Hematopoietic multipotent progenitor cell treated with erythropoietin and hydrocortisone succinate and interleukin-3 and kit ligand, for 8 days (in vitro differentiated cells): ENCODE measurements at places on chromosomes 4 and X.

DNA sequence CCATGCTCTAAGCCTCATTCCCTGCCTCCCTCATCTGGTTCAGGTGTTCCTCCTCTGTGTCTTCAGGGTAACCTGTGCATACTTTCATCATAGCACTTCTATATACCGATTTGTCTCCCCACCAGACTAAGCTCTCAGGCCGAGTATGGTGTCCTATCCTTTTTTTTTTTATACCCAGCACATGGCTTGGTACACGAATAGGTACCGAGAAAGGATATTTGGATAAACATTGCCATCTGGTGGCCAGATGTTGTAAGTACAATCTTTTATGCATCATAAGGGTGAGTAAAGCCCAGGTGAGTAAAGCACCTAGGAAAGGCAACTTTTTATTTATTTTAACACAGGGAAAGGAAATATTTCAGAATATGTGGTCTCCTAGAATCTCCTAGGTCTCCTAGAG is 68.4 kb downstream of the MID2 start:
- peak; percentile 65 for DNase-seq

- DNase-seq, result no peak
Measured at GRCh38 chr4:3807822-3808496, 41.8 kb downstream of the ADRA2C start.

DNA sequence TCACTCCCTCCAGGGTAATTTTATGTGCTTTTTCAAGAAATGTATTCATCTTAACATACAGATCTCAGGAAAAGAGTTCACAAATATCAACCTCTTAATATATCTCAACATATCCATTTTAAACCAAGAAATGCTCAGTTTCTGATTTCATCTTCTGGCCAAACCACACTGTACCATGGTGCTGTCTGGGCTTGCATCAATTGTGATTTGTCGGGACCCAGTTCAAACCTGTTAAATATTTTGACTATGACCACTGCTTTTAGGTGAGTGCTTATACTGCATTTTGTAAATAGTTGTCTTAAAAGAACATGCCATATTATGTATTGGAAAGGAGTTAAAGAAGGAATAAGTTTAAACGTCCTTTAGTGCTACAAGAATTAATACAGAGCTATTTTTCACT is 352.1 kb downstream of the SPOCK3 start:
- DNase-seq, result no peak

DNA sequence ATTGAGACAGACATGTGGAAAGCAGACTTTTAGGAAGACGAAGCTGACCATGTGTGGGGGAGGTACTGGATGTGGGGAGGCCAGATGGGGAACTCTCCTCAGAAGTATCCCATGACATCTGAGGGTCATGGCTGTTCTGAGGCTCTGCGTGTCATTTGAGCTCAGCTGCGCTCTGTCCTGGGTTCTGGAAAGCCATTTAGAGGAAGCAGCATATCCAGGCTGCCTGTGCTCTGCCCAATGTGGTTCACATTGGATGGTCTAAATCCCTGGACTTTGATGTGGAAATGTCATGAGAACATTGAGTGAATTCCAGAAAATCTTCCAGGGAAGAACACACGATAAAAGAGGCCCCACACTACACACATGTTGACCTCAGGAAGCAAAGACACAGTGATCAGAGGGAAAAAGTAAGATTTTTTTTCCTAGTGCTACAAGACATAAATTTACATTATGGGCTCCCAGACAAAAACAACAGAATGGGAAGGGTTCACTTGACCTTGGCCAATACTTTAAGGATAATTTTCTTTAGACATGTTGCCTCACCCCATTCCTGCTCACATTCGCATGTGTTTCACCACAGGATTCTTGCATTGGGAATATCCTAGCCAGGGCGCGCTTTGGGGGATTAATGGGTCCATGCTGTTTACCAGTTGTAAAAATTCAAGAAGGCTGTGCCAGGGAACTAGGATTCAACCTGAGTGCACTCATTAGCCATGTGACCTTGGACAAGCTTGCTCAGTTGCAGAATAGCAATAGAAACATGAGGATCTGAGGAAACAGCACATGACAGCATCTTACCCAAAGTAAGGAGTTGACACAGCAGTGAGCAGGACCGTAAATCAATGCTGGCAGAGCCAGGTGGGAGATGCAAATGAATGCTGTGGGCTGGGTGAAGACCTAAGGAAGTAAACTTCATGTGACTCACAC is 73.2 kb upstream of the C1QTNF7 start:
- DNase-seq, result no peak

DNA sequence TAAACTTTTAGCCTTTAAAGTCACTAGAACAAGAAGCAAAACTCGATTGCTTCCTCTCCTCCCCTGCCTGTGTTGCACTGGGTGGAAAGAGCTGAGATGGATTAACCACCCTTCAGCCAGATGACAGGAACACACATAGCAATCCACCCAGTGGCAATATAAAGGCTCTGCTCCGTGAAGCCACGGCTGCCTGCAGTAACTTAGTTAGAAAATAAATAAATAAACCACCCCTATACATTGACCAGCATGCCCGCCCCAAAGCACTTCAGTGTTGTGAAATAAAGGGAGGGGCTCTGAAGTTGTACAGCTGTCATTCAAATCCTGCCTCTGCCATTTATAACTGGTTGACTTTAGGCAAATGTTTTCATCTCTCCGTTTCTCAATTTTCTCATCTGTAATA is 217.1 kb upstream of the LDB2 start:
- no peak for DNase-seq

DNA sequence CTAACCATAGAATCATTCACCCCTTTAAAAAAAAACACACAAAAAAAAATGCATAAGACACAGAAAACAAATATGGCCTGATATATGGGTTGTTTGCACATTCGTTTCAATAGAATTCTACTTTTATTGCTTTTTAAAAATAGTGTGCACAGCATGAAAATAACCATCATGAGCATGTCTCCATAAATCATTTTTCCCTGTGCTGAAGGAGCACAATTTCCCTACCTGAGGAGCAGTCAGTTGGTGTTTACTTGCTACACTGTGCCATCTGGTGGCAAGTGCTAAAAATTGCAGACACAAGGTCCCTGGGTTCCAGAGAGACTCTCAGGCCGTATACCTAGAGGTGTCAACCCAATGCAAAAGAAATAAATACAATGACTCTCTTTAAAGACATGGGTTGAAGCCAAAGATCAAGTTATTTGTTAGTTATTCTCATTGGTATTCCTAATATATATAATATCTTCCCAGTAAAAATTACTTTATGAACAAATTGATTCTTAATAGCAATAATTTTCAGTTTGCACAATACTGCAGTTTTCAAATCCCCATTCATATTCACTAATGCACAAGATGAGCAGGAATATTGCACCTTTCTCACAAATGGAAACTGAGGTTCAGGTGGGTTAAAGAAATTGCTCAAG is 551.4 kb downstream of the IQCM start:
- peak; percentile 39 for DNase-seq

- peak; percentile 7 for DNase-seq
Measured at GRCh38 chr4:183831683-183832082, 73.4 kb upstream of the STOX2 start.

DNA sequence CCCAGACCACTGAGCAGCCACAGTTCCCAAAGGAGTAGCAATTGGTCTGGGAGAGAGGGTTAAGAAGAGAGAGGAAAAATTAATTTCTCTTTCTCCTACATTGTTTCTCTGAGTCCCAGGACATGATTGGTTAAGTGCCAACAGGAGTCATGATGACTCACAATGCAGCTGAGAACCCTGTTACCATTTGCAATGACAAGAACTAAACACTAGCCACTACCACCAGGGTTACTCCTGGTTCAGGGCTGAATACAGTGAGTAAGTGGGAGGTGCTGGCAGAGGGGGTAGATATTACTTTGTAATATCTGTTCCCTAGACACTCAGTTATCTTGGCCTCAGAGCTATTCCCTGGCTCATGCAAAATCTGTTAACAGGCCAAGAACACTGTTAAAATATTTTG is 18.0 kb downstream of the ETDC start:
- no peak for DNase-seq

DNA sequence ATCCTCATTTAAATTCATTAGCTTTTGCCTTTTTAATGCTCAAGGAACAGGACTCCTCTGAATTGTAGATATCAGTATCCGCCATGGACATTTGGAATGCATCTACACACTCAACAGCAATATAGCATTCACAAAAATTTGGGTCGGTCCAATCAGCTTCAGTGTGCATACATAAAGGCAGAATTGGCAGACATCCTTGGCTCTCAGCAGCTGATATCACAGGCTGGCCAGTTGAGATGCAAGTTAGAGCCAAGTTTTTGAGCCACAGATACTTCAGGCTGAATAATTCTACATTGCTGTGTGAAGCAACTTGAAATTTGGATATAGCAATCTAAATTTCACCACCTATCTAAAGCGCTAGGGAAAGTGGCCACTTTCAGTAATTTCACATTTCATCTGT is 821.1 kb downstream of the PCDH19 start:
- DNase-seq, result no peak

GRCh38 chrX:2321411-2321810 is 179.4 kb downstream of the DHRSX start:
- DNase-seq, result no peak
